LoVo (cell line): ENCODE measurements at places on chromosomes 1 and 21.
A peak's percentile ranks its signal among the peaks of the same experiment; 100 is the strongest.

GRCh38 chr1:167301355-167301754, 80.7 kb downstream of the POU2F1 start:
- no peak for DNase-seq

DNA sequence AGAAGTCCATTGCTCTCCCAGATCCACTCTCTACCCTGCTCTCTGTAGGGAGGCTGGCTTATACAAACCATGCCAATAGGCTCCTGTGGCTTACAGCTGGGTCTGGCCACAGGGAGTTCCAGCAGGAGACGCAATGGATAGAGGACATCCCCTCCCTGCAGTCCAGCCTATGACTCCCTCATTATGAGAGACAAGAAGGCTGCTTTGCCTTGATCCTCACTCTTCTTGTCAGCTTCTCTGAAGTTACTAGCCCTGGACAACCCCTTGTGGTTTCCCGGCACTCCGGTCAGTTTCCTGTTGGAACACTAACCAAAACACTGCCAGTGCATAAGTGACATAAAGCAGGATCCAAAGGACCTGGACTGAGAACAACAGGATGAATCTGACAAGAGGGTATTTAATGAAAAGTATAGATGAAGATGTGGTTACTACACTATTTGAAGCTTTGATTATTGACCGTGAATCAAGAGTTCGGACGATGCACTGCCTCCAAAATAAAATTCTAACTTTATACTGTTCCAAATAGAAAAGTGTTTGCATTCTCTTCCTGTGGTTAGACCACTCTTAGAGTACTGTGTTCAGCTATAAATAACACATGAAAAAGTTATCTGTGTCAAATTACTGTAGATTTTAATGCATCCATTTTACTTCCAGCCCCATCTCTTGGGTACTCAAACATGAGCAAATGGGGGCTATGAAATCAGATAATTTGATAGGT, 32.7 kb upstream of the ZNF326 start:
- DNase-seq = no peak

DNA sequence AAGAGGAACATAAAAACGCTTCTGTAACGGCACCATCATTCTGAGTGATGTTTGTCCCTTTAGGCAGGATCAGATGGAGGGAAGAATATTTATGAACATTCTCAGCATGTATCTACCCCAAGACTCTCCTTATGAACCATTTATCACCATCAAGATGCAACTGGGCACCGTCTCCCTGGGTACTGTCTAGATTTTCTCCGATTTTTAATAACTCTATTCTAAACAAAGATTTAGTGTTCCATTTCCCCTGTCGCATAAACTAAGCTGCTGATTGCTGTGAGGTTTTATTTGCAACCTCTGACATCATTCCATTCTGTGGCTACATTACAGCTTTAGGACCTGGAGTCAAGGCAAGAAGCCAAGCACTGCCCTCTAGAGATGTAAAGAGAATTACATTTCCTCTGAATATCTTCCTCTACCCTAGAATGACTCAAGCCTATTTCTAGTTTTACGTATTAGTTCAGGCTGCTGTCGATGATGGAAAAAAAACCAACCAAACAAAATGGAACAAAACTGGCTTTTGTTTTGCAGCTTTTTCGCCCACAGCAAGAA, 130.1 kb upstream of the MAP1LC3C start:
- peak; percentile 18 for DNase-seq

DNA sequence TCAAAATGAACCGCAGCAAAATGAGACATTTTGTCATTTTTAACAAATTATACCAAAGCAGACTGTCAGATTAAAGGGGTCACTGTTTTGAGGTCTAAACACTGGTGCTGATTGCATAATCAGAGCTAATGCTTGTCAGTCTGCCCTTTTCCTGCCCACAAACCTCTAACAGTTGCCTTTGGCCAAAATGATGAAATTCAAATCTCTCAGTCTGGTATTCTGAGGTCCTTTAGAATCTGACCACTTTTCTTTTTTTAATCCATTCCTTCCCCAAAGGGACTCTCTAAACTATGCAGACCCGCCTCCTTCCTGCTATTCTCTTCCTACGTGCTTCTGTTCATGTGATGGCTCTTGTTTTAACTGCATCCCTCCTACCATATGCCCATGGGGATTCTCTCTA, 145.2 kb upstream of the SPATA6 start:
- no peak for DNase-seq

GRCh38 chr1:230696722-230697437, 17.0 kb downstream of the AGT start:
- no peak for DNase-seq

- no peak for DNase-seq
These were observed 14.1 kb downstream of the DYRK1A start for GRCh38 chr21:37380349-37381323.

- DNase-seq = no peak
These were observed 485.4 kb upstream of the USP24 start for GRCh38 chr1:55700359-55701130.

DNA sequence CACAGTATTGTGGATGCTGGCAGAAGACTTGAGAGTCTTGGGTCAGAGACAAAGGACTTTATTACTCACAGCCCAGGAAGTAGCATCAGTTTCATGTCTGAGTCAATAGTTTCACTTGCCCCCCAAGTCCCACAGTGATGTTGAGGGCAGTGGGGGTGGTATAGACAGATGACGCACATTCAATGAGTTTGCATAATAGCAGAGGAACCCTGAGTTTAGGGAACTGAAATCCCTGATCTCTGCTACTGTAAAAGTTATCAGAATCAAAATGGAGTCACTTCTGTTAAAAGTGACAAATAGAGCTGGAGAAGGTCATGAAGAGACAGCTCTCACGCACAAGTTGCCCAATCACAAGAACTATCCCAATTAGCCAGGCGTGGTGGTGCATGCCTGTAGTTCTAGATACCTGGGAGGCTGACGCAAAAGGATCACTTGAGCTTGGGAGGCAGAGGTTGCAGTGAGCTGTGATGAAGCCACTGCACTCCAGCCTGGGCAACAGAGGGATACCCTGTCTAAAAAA, 11.5 kb upstream of the HCRTR1 start:
- no peak for DNase-seq

DNA sequence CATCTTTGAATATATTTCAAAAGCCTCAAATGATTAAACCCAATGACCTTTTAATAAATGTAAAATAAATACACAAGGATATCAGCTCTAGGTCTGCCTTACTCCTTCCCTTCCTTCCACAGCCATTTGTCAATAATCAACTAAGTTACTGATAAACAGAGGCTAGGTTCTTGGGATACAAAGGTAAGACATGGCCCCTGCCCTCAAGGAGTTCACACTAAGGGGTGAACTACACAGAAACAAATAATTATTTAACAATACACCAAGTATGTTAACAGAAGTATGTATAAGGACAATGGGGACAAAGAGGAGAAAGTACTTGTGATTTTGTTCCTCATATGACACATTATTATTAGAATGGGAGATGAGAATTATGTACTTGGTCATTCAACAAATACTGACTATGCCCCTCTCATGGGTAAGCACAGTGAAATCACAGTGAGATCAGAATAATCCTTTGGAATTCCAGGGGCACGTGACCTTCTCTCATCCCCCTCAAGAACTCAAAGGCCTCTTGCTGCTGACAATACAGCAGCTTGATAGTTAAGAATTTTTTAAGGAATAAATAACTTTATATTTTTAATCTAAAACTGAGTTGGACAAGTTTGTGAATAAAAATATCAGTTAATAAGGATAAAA, 40.2 kb downstream of the ATP1B1 start:
- no peak for DNase-seq

GRCh38 chr1:4033713-4034112, 133.6 kb upstream of the C1orf174 start:
- no peak for DNase-seq

DNA sequence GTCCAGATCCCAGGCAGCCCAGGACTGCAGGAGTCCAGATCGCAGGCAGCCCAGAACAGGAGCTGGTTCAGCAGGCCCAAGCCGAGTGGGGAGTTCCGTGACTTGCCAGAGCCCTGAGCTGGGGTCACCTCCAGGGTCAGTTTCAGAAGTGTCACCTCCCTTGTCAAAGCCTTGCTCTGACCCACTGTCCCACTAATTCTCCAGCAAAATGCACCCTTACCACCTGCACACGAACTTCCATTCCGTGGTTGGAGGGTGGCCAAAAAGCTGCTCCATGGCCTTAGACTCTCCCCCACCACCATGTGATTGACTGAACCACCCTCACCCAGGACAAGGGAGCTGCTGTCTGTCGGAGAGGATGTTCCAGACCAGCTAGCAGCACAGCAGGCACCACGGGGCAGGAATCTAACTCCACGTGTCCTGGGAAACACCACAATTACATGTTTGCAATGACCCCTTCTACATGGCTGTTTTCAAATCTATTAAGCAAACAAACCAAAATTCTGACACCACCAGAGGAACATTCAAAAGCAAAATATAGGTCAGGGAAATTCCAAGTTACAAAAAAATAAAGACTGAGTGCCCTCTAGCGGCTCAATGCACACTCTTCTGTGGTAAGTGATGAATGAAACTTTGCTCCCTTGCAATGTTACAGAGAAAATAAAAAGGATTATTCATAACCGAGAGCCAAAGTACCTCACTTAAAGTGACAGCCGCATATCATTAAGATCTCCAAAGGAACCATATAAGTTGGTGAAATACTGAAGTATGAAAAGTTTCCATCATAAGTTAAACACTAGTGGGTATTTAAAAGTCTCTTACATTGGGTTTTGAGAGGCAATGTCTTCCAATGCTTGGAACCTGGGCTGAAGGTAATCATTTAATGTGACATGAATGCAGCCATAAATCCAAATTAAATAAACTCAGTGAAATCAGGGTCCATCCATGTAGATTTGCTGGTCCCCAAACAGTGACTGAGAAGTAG, 76.3 kb downstream of the NPHP4 start:
- peak; percentile 25 for DNase-seq

GRCh38 chr21:36780861-36781260, 81.9 kb downstream of the SIM2 start:
- DNase-seq = no peak

GRCh38 chr1:54996359-54996868, 2.3 kb upstream of the BSND start:
- DNase-seq = peak; percentile 76

DNA sequence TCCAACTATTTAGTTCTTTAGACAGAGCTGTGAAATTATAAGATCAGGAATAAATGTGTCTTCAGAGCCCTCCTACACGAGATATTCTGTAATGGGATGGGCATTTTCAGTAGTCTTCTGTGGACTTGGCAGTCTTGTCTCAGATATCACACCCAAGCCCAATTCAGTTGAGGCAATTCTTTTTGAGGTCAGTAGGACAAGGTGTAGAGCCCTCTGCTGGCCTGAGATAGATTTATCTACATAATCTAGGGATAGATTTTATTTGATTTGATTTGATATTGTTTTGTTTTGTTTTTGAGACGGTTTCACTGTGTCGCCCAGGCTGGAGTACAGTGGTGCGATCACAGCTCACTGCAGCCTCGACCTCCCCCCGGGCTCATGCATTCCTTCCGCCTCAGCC, 77.5 kb downstream of the FMN2 start:
- DNase-seq = no peak

- peak; percentile 68 for DNase-seq
These were observed 102.4 kb upstream of the SERBP1 start for GRCh38 chr1:67532452-67533216.

DNA sequence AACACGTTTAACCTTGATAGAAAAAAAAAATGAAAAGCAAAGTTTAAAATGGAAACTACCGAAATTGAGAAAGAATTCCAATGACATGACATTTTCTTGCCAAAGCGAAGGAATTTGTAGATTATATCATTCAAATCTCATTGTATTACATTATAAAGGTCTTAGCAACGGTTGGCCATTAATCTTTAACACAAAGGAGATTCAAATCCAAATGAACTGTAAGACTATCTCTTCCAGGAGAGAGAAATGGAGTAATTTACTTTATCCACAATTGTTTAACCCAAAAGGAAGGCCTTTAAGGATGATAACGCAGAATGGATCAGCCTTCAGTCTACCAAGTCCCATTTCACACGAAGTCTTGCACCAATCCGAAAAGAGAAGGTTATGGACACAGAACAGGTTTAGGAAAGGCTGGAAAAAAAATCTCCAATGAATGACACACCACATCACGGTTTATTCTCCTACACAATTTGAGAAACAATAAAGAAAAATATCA, 1.5 kb downstream of the ENAH start:
- no peak for DNase-seq

DNA sequence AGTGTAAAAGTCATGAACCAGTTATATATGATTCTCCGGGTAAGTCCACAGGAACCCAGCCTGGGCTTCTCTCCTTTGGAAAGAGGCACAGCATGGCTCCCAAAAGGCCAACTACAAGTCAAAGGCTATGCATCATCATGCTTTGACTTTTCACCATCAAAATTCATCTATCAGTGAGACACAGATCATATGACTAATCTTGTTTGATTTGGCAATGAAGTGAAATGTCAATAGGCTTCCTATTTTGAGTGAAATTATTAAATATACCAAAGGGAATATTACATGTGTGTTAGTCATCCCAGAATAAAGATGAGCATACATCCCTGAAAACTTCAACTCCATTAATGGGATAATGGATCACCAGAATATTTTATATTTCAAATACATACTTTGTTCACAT, 83.5 kb upstream of the ADGRL2 start:
- DNase-seq = no peak

DNA sequence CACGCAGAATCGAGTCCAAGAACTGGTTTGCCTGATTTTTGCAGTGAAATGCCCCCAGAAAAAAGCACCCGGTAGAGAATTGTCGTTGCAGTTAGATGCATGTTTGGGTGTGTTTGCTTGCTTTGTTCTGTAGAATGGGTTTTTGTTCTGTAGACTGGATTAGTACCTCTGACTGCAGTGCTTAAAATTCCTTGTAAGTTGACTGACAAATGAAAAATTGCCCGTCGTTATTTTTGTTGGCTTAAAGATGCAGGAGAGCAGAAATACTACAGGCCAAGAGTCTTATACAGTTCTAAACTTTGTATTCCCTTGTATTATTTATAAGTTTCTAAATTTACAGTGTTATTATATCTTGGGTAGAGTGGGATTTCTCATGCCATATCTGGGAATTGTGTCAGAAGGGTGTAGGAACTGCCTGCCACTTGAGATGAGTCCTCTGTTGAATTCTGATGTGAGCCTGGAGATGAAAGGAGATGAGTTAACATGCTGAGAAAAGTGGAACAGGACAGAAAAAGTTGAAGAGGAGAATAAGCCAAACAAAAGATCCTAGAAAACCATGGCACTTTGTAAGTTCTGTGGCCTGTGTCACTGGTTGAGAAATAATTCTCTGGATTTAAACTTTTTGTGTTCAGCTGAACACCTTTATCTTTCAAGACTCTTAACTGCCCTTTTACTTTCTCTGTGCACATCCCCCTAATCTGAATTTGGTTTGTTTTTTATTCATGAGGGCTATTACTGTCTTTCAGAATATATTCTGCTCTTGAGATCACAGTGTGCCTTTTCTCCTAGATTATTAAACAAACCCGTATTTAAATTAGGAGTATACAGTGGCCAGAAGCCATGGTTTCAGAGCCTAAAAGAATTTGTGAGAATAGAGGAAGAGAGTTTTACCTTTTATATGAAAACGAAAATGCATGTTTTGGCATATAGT, 1.4 kb downstream of the DESI2 start:
- no peak for DNase-seq

- no peak for DNase-seq
These were observed 34.7 kb upstream of the PDE9A start for GRCh38 chr21:42618707-42619102.

GRCh38 chr1:115983584-115983983, 7.3 kb downstream of the SLC22A15 start:
- DNase-seq = no peak
